ENCODE measurements at places on chromosomes 13 and 19. TPM values are rescaled to one million over a fixed set of nuclear protein-coding genes. Genes with fewer than 3 reads are reported as not detected.

Gene MRPL54
- total RNA-seq = 47.2 TPM

Gene SLC15A1
- total RNA-seq = not detected

Gene ZNF135
- total RNA-seq = 8.2 TPM

Gene KLK11
- not detected for total RNA-seq

Gene NDUFA7
- total RNA-seq = 70.2 TPM

Gene SHC2
- total RNA-seq = 2.0 TPM

Gene SOHLH2
- 2.5 TPM for total RNA-seq

Gene C3
- 1.8 TPM for total RNA-seq

Gene FCER2
- total RNA-seq = not detected

Gene CRLF1
- total RNA-seq = 305 TPM

Gene MTIF3
- 37.1 TPM for total RNA-seq

Gene CEACAM18
- total RNA-seq = not detected

Gene TSHZ3
- total RNA-seq = 15.5 TPM

Gene P2RY11
- 32.2 TPM for total RNA-seq

Gene ZNF493
- 5.5 TPM for total RNA-seq

Gene RYR1
- 0.28 TPM for total RNA-seq

Gene GPR12
- total RNA-seq = not detected

Gene ZNF177
- 3.8 TPM for total RNA-seq

Gene PSG1
- total RNA-seq = not detected

Gene B3GLCT
- total RNA-seq = 9.6 TPM

Gene PARP4
- 64.5 TPM for total RNA-seq

Gene SERPINE3
- total RNA-seq = not detected

Gene OR7A10
- total RNA-seq = not detected

Gene MUC16
- total RNA-seq = not detected

Gene RXFP2
- total RNA-seq = not detected

Gene TEX26
- total RNA-seq = not detected

Gene ZNF763
- total RNA-seq = 0.24 TPM

All from A673 (cell line).